ENCODE measurements at places on chromosomes 2 and 18. TPM values are rescaled to one million over a fixed set of nuclear protein-coding genes. Genes with fewer than 3 reads are reported as not detected.

Gene ARHGAP28
- total RNA-seq, result 221 TPM

Gene REG1A
- total RNA-seq, result not detected

Gene MOGAT1
- total RNA-seq, result not detected

Gene M1AP
- not detected for total RNA-seq

Gene KCTD18
- total RNA-seq, result 26.4 TPM

Gene UGT1A8
- 0.09 TPM for total RNA-seq

Measured in fibroblast of the aortic adventitia (primary cell).